Smooth muscle cell of bladder (primary cell): ENCODE measurements at places on chromosomes 6 and 20. TPM values are rescaled to one million over a fixed set of nuclear protein-coding genes. Genes with fewer than 3 reads are reported as not detected.

The ADGB gene
- total RNA-seq: not detected in 2 replicates

The RFX6 gene
- not detected in 2 replicates for total RNA-seq

The ELOVL2 gene
- total RNA-seq: 3.9 and 18.9 TPM in 2 replicates

The EPB41L1 gene
- total RNA-seq: 14.4 and 24.5 TPM in 2 replicates

The SCGN gene
- not detected in 2 replicates for total RNA-seq

The ASIP gene
- total RNA-seq: not detected in 2 replicates

The SSTR4 gene
- total RNA-seq: not detected in 2 replicates

The C6orf132 gene
- 0.46 and 0.71 TPM in 2 replicates for total RNA-seq

The CRYBG1 gene
- total RNA-seq: 4.1 and 4.4 TPM in 2 replicates

The MTO1 gene
- total RNA-seq: 28.8 and 30.0 TPM in 2 replicates

The PLN gene
- total RNA-seq: 0.28 and 0.74 TPM in 2 replicates

The TAGAP gene
- not detected in 2 replicates for total RNA-seq

The SLC35D3 gene
- not detected in 2 replicates for total RNA-seq

The EDN3 gene
- total RNA-seq: not detected in 2 replicates

The TNF gene
- total RNA-seq: not detected in 2 replicates

The FAM110A gene
- total RNA-seq: 1.00 and 2.4 TPM in 2 replicates

The HCRTR2 gene
- not detected in 2 replicates for total RNA-seq

The MYCT1 gene
- under 0.01 and 0.65 TPM in 2 replicates for total RNA-seq

The RTF2 gene
- 85.2 and 86.0 TPM in 2 replicates for total RNA-seq
